ENCODE measurements at places on chromosomes 12 and 14.

DNA sequence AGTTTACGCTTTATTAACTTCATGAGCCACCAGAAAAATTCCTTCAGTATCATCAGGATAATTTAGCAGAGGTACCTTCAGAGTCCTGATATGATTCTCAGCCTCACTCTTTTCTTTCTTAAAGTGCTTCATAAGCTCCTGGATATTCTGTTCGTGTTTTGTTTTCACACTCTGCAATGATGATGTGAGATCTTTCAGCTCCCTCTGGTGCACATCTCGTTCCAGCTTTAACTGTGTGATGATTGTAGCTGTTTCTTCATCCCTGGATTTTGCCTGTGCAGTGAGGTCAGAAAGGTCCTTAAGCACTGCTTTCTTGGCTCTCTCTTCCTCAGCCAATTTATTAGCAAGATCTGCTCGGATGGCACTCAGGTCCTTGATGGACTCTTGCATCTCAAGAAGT, 156.7 kb downstream of the CEP128 start:
- DNase-seq: no peak
- no peaks in the 10 kb centered on the region for H3K27me3 ChIP-seq

- peaks cover 9% of the 10 kb centered on the region for H3K27me3 ChIP-seq
- no peak overlapping the region for H3K27ac ChIP-seq
- no peaks in the 10 kb centered on the region for H3K36me3 ChIP-seq
- no peak overlapping the region for H3K4me3 ChIP-seq
- DNase-seq: peak; percentile 48
Measured at GRCh38 chr12:6062757-6063735, 61.4 kb downstream of the VWF start.

DNA sequence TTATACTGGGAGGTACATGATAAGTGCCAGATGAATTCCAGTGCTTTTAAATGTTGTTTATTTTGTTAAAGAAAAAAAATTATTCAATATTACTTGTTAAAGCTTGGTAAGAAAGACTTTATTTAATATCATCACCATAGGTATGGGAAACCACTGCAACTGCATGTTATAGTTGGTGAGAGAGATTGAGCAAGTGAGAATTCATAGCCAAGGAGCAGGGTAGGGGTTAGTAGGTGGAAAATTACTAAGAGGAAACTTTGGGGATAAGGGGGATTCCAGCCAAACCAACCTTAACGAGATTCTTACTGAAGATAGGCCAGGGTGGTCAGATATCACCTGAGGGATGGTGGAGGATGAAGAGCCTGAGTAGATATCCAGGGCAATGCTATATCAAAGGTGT, 38.4 kb downstream of the SLC16A7 start:
- no peak overlapping the region for H3K27ac ChIP-seq
- H3K27me3 ChIP-seq: no peaks in the 10 kb centered on the region
- H3K4me3 ChIP-seq: no peak overlapping the region
- DNase-seq: no peak
- H3K4me1 ChIP-seq: no peaks in the 10 kb centered on the region

DNA sequence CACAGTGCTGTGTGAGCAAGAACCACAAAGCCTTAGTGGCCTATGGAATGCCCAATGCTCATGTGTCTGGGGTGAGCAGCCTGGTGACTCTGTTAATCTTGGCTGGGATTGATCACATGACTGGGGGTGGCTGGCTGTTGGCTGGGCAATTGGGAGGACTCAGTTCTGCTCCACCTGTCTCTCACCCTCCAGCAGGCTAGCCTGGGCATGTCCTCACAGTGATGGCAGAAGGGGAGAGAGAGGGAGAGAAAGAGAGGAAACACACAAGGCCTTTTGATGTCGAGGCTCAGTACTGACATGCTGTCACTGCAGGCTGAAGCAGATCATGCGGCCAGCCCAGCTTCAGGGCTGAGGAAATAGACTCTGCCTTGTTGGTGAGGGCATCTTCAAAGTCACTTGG, 136.8 kb downstream of the TBX5 start:
- no peak overlapping the region for H3K27ac ChIP-seq
- H3K36me3 ChIP-seq: no peaks in the 10 kb centered on the region
- no peak for DNase-seq
- H3K27me3 ChIP-seq: no peaks in the 10 kb centered on the region

GRCh38 chr12:7431993-7432685, 11.8 kb downstream of the CD163L1 start:
- no peak for DNase-seq
- H3K27ac ChIP-seq: no peak overlapping the region
- H3K27me3 ChIP-seq: no peaks in the 10 kb centered on the region

DNA sequence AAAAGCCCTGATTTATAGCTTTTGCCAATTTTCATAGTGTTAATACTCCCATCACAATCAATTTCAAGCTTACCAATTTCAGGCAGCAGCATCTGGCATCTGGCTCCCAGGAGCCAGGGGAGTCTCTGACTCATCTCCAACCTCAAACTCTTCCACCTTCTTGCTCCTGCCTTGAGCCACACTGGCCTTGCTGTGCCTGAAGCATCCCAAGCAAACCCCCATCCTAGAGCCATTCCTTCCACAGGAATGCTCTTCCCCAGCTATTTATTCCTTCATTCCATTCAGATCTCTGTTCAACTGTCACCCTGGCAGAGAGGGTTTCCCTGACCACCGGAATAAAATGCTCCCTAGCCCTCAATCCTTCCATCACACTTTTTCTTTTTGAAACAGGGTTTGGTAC, 13.9 kb upstream of the PPP1CC start:
- H3K27me3 ChIP-seq: no peaks in the 10 kb centered on the region
- DNase-seq: no peak
- no peak overlapping the region for H3K4me3 ChIP-seq
- H3K36me3 ChIP-seq: no peaks in the 10 kb centered on the region

DNA sequence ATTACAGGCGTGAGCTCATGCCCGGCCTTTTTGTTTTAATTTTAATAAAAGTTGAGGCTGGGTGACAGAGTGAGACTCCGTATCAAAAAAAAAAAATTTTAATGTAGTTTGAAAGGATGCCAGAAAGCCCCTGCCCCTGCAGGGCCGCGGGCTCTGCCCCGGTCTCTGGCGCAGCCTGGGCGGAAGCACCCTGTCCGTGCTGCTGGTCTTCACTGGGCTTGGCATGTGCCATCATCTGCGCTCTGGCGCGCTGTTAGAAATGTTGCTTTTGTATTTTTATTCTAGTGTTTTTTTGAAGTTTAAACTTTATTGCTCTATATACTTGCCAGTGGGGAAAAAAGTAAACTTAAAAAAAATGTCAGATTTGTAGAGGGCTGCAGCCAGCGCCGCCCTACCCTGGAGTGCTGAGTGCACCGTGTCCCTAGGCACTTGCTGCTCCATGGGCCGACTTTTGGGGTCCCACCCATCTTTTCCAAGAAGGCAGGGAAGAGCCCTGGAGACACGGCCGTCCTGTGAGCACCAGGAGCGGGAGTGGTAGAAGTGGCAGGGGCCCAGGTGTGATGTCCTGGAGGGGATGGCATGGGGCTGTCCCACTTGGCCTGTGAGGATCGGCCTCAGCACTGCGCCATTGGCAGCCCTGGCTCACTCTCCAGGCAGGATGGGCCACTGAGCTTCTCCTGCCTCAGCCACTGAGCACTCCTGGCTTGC, 4.0 kb downstream of the MTA1 start:
- H3K4me3 ChIP-seq: no peak overlapping the region
- no peaks in the 10 kb centered on the region for H3K36me3 ChIP-seq
- no peak overlapping the region for H3K27ac ChIP-seq

- H3K27me3 ChIP-seq: no peaks in the 10 kb centered on the region
- DNase-seq: no peak
- H3K4me3 ChIP-seq: no peak overlapping the region
- H3K4me1 ChIP-seq: no peaks in the 10 kb centered on the region
- H3K36me3 ChIP-seq: no peaks in the 10 kb centered on the region
Measured at GRCh38 chr14:96795109-96795828, 1.9 kb upstream of the VRK1 start.

DNA sequence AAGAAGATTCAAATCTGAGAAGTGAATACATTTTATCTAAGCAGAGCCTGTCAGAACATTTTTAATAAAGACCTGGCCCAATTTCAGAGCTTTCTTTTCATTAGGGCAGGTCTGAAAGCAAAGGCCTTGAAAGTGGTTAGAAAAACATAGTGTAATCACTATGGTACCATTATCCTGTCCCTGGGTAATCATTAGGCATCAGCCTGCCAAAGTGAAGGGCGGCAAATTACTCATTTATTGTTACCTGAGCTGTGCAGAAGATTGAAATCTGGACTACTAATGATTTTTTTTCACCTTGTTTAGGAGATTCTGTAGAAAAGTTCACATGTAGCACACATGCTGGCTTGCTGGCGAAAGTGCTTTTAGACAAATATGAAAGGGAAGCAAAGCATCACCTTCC, 92.6 kb upstream of the PRKD1 start:
- no peaks in the 10 kb centered on the region for H3K27me3 ChIP-seq
- H3K4me3 ChIP-seq: no peak overlapping the region

GRCh38 chr12:48351022-48351708, 446 bp upstream of the ZNF641 start:
- H3K27ac ChIP-seq: peak overlapping the region; percentile 5
- H3K4me3 ChIP-seq: peak overlapping the region; percentile 73
- H3K4me1 ChIP-seq: no peaks in the 10 kb centered on the region
- peak; percentile 29 for DNase-seq
- no peaks in the 10 kb centered on the region for H3K27me3 ChIP-seq

Measured in MM.1S (cell line).